Activated naive CD4-positive, alpha-beta T cell treated with anti-CD3 and anti-CD28 coated beads for 36 hours (primary cell): ENCODE measurements at places on chromosomes 2 and 18.

- DNase-seq = no peak
Measured at GRCh38 chr2:201643216-201643890, at the start of gene TMEM237. TMEM237 (minus strand) TSS chr2:201643503; CDS start chr2:201643400, 103 bp downstream.

DNA sequence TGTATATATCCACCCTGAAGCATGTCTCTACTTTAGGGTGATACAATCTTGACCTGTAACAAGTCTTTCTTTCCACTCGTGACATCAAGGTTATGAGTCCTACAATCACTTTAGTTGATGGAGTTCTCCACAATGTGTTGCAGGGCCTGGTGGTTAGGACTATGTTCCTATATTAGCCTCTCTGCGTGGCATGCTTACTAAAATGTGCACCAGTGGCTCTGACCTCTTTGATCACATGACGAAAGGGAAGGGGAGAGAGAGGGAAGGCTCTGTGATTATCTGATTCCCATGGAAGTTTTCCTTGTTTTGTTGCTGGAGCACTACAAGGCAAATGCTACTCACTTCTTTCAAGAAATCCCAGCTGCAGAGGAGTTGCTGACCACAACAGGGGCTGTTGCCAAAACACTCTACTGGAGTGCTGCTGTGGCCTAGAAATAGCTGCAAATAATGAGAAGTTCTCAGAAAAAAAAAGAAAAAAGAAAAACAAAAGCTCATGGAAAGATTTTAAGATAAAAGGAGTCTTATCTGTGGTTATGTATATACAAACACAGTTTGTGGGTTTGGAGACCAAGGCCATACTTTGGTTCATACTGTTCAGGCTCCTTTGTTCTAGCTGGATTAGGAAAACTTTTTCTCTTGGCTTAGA is 272.8 kb upstream of the MMADHC start:
- DNase-seq = no peak

DNA sequence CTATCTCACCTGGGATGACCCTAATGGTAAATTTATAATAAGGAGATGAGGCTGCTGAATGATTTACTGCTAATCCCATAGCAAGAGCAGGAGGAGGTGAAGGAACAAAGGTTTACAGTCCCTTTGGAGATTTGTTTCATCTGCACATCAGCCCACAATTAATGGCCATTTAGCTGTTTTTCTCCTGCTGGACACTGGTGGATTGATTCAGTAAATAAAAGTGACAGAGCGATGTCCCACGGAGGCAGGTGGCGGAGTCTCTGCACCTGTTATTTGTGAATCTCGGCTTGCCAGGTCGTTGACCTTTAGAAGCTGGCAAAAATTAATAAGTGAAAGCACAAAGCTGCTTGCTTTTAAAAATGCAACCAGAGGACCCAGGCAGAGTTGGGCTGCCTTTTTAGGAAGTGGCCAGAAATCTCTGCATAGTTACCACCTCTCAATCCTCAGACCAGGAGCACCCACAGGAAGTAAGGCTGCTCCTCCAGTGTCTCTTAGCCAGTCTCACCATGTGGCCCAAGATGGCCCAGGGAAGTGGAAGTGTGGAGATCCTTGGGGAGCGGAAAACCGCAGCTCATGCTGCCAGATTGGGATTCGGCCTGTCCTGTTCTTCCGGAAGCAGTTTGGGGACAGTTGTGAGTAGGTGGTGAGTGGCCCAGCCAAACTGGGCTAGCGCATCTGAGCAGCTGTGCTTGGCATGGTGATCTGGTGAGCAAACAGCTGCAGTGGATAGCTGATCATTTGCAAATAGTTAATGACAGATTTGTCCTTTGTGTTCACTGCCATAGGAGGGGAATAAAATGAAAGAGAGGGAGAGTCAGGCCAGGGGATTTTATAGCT is 1005.7 kb upstream of the PIK3C3 start:
- DNase-seq = no peak

DNA sequence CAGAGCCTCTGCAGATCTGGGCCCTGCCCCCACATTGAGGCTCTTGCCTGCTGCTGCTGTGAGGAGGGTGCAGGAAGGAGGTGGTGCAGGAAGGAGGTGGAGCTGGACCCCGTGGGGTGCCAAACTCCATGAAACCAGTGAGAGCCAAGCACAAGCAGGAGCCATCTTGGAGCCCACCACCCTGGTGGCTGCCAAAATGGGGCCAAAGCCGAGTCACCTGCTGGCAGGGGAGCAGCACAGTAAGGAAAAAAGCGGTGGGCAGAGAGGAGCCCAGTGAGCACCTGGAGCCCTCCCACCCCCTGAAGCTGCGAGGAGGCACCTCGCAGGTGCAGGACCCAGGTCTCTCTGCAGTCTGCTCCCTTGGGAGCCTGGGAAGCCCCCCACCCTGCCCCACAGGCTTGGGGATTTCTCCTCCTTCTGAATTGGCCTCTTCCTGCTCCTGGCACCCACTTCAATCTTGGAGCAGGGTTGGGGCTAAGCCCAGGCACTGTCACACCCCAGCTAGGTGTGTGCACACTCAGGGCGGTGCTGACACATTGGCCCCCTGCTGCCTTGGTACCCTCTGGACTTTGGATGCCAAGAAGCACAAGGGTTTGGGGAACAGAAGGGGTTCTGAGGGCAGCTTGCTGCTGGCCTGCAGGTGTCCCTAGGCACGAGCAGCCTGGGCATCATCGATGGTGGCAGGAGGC is 245.4 kb upstream of the LRRTM4 start:
- DNase-seq = no peak

DNA sequence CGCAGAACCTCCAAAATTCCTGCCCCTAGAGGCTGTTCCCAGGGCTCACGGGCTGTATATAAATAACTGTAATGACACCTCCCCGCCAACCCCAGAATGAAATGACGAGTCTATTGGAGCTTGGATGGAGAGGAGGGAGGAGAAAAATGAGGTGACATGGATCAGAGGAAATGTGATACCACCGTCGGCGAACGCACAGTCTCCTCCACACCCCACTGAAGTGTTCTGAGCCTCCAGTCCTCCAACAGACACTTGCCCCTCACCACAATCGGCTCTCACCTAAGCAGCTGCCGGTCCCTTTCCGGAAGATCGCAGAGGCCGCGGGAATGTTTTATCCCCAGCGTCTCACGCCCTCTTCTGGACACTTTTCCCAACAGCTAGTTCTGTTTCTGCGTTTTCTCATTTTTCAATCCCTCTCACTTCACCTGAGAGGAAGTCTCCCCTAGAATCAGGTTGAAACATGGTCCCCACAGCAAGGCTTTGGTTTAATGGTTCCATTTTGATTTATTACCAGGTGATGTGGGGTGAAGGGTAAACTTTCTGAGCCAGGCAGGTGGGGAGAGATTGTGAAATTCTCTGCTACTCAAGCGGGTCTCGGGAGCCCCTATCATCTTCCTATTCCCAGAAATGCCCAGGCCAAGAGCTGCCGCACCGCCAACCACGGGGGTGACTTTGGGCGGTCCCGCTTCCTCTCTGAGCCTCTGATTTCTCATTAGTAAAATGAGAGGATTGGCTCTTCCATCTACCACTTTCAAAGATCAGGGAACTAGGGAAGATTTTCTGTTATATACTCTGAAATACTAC is 9.1 kb upstream of the MYO5B start:
- DNase-seq = peak; percentile 47

GRCh38 chr2:85714841-85715240 is 20.7 kb downstream of the GNLY start:
- DNase-seq = no peak
